ENCODE measurements at places on chromosomes 3 and 15. TPM values are rescaled to one million over a fixed set of nuclear protein-coding genes. Genes with fewer than 3 reads are reported as not detected.

CPA3 gene
- total RNA-seq, result not detected

RAD51 gene
- 12.0 TPM for total RNA-seq

SUMF1 gene
- total RNA-seq, result 31.9 TPM

VEPH1 gene
- total RNA-seq, result 25.3 TPM

TRPC1 gene
- 56.0 TPM for total RNA-seq

KCNAB1 gene
- total RNA-seq, result 12.6 TPM

ADGRG7 gene
- total RNA-seq, result not detected

CFAP44 gene
- 2.3 TPM for total RNA-seq

UROC1 gene
- total RNA-seq, result not detected

PLCH1 gene
- total RNA-seq, result 12.8 TPM

HDC gene
- not detected for total RNA-seq

ATP13A4 gene
- not detected for total RNA-seq

GRM7 gene
- total RNA-seq, result not detected

B3GALNT1 gene
- total RNA-seq, result not detected

ALDH1L1 gene
- total RNA-seq, result not detected

Data from G401 (cell line).